ENCODE measurements at places on chromosomes 2 and 18.

DNA sequence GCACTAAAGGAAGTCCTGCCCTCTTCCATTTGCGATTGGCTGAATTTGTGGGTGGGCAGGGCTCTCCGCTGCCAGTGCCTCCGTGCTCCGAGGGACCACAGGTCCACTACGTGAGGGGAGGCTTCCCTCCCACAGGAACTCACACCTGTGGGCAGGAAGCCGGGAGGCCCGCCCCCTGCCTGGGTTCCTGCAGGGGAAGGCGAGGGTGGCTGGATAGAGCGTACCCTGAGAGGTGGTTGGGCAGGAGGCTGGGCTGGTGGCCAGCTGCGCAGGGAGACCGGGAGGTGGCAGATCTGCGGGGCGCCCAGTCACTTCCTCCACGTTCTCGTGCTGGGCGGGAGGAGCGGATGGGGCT, 47.0 kb upstream of the PTH2R start:
- no peak for DNase-seq

GRCh38 chr18:77140030-77140429, 7.4 kb upstream of the MBP start:
- no peak for DNase-seq

DNA sequence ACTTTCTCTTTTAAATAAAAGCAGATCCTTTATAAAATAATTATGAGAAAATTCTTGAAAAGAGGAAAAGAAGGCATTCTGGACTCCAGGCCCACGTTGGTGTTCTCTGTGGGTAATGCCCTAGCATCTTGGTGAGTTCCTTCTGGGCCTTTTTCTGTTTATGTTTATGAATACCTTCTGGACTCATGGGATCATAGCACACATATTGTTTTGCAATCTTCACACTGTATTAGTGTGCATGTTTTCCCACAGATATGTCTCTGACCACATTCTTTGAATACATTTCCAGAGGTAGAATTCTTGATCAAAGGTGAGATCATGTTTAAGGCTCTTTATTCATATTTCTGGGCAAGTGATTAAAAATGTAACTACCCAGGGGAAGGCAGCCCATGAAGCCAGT, 15.9 kb downstream of the GLI2 start:
- DNase-seq, result no peak

DNA sequence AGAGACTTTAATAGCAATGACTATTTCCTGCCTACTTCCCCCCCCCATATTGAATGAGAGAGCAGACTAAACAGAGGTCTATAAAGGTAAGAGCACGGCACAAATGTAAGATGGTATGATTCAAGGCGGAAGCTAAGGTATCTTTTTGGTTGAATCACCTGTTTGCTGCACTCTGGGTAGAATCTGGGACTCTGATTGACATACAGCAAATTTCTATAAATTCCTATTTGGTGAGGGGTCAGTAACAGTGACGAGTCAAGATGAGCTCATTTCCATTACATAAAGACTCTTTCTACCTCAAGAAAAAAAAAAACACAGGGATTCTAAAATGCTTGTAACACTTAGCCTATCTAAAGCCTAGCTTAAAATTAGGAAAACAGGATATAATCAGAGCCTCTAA, 297.3 kb downstream of the TNS1 start:
- no peak for DNase-seq

DNA sequence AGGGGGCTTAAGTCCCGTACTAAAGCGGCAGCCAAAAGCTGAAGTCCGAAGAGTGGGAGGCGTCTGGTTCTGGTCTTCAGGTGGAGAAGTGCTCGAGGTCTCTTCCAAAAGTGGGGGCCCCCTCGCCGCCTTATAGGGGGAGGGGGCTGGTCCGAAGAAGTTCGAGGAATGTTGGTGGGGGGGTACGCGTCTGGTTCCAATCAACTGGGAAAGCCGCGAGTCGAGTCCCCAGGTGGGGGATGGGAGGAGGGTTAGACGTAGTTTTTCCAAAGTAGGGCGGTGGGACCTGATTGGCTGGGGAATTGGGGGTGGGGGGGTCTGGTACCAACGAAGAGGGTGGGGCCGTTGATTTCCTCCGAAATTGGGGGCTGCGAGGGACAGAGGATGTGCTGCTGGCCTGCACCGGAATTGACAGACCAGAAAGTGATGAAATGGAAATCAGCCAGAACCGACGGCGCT, 594 bp downstream of the ITM2C start:
- no peak for DNase-seq

DNA sequence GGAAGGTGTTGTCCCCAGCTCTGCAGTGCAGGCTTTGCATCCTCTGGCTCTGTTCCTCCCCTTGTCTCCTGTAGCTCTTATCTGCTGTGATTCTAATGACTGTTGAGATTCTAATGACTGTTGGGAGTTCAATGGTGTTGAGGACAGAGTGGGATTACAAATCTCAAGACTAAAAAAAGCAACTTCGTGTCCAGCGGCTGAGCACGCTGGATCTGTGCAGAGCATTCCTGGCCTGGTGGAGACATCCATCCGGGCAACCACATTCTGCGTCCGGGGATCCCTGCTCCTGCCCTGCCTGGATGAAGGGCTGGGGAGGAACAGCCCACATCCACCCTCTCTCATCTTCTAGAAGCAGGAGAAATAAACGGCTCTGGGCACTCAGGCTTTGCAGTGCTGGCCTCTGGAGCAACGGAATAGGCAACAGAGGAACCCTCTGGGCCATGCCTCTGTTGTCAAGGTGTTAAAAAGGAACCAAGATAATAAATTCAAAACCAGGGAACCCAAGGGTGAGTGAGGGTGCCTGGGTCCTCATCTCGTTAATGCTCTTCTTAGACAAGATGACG, 106.7 kb upstream of the ASB18 start:
- DNase-seq, result no peak

- peak; percentile 75 for DNase-seq
Measured at GRCh38 chr18:67010919-67011318, 407.0 kb upstream of the CDH19 start.

- DNase-seq, result peak; percentile 88
Measured at GRCh38 chr2:234306426-234307173, 190.3 kb downstream of the ARL4C start.

DNA sequence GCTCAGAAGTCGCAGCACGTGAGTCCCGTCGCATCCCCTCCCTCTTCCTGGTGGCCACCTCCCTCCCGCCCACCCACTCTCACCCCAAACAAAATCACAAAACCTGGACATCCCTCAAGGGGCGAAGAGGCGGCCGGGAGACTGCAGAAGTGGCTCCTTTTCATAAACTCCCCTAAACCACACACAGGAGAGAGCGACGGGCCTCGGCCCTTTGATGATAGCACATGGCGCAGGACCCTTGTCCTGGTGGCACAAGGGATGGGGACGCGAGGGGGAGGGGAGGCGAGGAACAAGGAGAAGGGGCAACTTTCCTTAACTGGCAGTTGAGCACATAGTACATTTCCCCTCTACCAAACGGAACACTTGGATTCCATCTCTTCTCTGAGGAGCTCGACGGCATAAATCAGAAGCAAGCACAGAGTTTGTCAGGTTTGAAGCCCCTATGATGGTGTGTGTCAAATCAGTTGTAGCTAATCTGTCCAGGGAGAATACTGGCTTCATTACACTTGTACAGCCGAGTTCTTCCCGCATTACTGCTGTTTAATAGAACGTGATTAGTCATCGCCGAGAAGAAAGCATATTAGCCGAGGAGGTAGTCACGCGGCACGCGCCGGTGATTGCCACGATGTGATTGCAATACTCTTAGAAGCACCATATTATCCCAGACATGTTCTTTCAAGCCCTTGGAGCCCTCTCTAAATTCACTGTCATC, 43.8 kb downstream of the GBX2 start:
- DNase-seq, result no peak

- DNase-seq, result peak; percentile 6
Measured at GRCh38 chr18:21314724-21315123, 72.7 kb downstream of the GREB1L start.

DNA sequence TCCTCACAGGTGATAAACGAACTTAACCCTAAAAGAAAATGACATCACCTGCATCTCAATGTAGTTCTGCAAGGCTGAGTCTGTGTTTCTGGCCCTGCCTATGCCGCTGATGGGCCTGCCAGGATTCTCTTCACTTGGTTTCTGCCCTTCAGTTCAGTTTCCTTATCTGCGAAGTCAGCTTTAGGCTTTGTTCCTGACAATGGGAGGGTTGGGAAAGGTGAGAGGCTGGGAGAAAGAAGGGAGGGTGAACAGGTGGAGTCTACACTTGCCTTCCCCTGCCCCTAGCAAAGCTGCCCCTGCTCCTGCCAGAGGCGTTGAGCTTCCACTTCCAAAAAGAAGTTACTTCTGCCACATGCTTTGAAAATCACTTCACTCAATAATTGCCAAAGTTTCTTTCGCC, 124.0 kb upstream of the APCDD1 start:
- DNase-seq, result no peak

- DNase-seq, result peak; percentile 83
Measured at GRCh38 chr18:27413495-27414401, 228.6 kb upstream of the CHST9 start.

DNA sequence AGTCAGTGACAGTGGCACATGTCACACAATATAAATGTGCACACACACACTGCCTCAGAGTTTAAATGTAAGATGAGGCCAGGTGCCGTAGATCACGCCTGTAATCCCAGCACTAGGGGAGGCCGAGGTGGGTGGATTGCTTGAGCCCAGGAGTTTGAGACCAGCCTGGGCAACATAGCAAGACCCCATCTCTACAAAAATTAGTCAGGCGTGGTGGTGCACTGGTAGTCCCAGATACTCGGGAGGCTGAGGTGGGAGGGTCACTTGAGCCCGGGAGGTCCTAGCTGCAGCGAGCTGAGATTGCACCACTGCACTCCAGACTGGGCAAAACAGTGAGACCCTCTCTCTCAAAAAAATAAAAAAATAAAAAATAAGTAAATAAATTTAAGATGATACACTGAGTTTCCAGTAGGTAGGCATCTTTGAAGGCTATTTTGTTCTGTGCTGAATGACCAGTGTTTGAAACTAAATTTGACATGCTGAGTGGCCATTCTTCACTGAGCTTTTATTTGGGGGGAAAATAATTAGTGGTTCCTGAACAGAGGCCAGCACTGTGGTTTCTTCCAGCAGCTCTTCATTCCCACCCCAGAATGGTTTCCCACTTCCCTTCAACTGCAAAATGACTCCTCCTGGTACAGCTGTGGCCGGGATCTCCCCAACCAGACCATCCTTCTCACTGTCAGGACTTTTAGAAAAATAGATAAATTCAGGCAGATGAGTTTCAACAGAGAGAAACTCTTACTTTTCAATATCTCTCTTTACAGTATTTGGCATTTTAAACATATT, 44.9 kb downstream of the PSMG2 start:
- no peak for DNase-seq

DNA sequence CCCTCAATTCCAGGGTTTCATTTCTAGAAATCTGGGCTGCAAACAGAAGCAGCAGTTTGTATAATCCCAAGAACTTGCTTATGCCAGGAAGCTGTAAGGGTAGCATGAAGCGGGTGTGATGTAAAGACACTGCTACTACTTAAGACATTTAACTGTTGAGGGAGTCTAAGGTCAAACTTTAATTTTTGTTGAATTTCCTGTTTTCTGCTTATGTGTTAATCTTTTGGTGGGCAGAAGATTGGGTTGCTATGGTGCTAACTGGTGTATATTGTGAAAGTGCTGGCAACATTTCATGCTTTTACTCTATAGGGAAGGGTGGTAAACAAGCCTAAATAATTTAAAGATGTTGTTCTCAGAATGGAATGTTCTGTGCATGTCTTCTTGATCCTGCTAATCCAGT, 2.7 kb downstream of the NCOA1 start:
- no peak for DNase-seq

GRCh38 chr2:42867093-42868065, 75.0 kb upstream of the HAAO start:
- DNase-seq, result peak; percentile 45

DNA sequence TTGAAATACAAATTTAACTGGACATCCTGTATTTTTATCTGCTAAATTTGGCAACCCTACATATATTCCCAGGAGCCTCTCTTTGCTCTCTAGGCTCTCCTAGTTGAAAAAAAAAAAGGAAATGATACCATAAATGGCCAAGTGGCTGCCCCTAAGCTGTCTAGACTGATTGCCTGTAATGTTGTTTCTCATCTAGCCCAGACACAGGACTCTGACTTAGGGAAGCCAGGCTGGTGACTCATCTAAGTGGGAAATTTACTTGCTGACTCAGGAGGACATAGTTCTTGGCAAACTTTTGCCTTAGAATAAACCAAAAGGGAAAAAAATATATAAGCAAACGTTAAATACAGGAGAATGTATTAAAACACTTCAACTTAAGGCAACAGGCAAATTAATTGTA, 14.6 kb upstream of the ITGAV start:
- DNase-seq, result peak; percentile 98

DNA sequence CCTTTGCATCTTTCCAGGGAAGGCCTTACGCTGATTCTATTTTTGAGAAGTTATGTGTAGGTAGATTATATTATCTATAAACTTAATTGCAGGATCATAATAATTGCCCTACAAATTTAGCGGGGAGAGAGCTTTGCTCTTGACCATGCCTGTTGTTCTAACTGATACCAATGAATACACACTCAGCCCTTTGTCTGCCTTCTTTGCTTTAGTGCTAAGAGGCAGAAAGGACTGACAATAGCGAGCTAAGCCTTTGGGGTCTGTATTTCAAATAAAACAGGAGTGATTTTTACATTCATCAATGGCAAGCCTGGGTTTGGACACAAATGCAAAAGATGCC, 115.3 kb upstream of the STON1 start:
- no peak for DNase-seq

DNA sequence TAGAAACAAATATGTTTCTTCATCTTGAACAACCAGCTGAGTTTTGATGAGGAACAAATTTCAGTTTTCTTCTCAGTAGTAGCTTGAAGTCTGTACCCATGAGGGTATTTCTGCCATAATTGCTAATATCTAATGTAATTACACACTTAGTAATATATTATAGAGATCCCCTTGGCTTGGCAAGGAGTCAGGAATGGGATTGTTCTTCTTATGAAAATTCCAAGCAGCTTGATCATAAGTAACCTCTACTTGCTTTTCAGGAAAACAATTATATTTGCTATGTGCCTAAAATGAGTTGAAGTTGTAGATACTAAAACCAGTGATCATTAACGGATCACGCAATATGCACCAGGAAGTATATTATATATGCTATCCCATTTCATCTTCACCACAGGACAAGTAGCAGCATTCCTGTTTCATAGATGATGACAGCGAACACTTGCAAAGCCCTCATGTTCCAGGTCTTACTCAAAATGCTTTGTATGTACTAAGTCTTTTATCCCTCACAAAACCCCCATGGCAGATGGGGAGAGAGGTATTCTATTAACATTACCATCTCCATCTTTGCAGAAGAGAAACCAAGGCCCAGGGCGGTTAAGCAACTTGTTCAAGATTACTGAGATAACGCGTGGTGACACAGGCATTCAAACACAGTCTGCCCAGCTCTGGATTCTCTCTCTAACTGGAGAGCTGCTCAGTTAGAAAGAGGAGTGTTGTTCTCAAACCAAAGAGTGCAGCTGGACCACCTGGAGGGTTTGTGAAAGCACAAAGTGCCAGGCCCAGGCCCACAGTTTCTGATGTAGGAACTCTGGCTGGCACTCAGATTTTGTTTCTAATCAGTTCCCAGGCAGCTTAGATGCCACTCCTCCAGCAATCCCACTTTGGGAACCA, 21.8 kb upstream of the RGPD4 start:
- no peak for DNase-seq

- DNase-seq, result no peak
Measured at GRCh38 chr18:2986150-2986865, 26.6 kb downstream of the LPIN2 start.

Measured in epithelial cell of esophagus (primary cell).